Fibroblast of gingiva (primary cell): ENCODE measurements at places on chromosomes 12 and 14.

GRCh38 chr12:57844709-57845477 is 1.6 kb downstream of the CTDSP2 start:
- DNase-seq: peak; percentile 94

- DNase-seq: no peak
These were observed 205.3 kb upstream of the SFSWAP start for GRCh38 chr12:131505561-131505960.

DNA sequence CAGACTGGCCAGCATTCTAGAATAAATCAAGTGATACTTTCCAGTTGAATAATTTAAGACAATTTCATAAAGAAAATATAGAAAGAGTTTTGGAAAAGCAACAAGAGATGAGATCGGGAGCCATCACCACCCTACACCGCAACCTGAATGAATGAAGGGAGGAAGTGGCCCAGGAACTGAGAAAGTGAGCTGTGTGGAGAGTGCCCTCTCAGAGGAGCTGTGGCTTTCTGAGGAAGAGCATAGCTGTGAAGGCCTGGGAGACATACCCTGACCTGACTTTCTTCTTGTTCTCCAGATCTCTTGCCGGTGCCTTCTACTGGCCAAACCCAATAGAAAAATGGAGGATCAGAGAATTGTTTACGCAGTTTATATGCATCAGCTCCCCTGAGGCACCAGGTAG is 79.3 kb upstream of the TSPAN8 start:
- no peak for DNase-seq

DNA sequence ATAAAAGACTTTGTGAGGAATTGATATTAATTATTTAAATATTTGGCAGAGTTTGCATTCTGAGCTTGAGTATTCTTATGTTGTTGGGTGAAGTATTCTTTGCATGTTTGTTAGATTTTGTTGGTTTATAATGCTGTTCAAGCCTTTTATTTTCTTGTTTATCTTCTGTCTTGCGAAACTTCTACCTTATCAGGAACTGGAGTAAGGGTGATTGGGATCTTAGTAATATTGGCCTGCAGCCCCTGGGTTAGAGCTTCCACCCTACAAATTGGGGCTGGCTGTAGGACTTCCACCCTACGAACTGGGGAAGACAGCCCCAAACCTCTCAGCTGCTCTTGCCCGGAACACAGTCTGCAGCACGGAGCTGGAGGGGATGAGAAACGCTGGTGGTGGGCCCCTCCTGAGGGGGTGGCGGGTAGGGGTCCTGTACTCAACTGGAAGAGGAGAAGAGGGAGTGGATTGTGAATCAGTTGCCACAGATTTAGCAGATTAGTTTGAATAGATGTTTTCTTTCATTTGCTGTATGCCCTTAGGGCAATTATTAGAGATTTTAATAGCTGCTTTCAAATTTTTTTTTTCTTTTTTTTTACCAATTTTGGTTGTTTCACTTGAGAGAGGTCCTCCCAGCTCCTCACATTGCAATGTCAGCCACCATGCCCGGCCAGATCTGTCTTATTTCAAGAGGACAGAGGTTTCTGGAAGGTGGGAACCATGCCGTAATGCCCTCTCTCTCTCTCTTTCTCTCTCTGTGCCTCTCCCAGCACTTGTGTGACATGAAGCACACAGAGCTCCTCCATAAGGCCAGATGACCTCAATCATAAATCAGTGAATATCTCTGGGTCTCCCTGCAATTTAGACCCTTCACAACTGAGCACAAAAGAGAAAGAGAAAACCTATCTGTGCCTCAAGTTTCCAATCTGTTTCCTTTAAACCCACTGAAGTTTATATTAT is 123.4 kb downstream of the DICER1 start:
- DNase-seq: no peak

DNA sequence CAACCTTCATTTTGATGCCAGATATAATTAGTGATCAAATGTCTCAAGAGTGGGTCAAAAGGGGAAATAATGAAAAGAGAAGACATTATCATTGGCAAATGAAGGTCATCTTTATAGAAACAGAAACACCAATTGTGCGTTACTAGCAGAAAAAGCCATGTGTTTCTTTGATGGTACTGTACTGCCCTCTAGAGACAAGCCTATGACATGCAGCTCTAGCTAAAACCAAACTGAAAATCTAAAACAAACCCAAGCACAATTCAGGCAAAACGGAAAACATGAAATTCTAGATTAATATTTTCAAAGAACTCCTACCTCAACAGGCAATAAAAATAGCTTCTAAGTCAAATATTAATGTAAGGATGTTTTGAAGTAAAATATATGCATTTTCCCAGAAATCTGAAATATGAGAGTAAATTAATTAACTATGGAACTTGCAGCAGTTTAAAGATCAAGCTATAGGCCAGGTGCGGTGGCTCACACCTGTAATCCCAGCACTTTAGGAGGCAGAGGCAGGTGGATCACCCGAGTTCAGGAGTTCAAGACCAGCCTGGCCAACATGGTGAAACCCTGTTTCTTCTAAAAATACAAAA is 115.4 kb downstream of the KLHL28 start:
- DNase-seq: peak; percentile 30
